ENCODE measurements at places on chromosomes 6 and 20. TPM values are rescaled to one million over a fixed set of nuclear protein-coding genes. Genes with fewer than 3 reads are reported as not detected.

Gene COMMD7
- 39.6 TPM for total RNA-seq

Gene POM121L2
- total RNA-seq = not detected

Gene TMEM242
- total RNA-seq = 7.3 TPM

Gene TEAD3
- total RNA-seq = 9.6 TPM

Gene TMEM244
- not detected for total RNA-seq

Gene IMPG1
- total RNA-seq = not detected

Gene FGD2
- total RNA-seq = not detected

Gene YTHDF1
- 12.8 TPM for total RNA-seq

Measured in fibroblast of lung (primary cell).